ENCODE measurements at places on chromosomes 3 and 15.

GRCh38 chr15:65222891-65223290 is 11.6 kb upstream of the CILP start:
- no peak for DNase-seq

DNA sequence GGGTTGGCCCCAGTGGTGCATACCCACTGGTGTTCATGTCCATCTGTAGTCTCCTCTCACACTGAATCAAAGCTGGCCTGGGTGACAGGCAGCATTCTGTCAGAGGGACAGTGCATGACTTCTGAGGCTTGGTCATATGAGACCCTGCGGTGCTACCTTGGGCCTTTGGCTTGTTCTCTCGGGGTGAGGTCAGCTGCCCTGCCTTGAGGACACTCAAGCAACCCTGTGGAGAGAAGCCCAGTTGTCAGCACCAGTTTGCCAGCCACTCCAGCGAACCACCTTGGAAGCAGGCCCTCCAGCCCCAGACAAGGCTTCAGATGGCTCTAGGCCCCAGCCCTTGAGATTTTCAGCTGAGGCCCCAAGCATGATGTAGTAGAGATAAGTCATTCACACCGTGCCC is 16.9 kb upstream of the RAB7A start:
- DNase-seq: no peak

DNA sequence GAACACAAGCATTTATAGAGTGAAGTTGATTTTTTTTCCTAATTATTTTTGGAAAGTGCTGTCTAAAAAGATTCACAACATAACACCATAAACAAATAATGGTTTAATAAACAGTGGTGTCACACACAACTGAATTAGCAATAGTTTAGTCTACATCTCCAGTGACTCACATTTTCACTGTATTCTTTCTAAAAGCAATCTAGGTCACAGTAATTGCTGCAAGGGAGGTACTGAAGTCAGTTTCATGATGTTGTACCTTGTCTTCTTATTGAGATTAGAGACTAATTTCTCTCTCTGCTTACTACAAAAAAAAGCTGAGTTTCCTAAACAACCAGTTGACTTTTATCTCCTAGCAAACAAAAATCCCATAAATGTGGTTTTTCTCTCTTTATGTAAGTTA is 29.6 kb downstream of the PLSCR4 start:
- DNase-seq: no peak

DNA sequence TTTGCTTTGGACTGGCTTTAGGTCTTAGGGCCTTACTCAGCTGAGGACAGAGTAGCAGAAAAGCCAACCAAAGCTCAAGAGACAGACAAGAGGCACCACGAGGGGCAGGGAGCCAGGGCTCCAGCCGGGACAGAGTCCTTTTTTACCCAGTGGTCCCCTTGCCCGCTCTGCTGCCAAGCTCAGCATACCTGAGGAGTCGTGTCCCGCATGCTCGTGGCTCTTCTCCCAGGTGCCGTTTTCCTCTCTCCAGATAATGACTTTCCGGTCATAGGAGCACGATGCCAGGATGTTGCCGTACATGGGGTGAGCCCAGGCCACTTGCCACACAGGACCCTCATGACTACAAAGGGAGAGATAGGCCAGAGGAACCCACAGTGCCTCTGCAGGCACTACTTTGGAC is 8.5 kb downstream of the SEC13 start:
- no peak for DNase-seq

DNA sequence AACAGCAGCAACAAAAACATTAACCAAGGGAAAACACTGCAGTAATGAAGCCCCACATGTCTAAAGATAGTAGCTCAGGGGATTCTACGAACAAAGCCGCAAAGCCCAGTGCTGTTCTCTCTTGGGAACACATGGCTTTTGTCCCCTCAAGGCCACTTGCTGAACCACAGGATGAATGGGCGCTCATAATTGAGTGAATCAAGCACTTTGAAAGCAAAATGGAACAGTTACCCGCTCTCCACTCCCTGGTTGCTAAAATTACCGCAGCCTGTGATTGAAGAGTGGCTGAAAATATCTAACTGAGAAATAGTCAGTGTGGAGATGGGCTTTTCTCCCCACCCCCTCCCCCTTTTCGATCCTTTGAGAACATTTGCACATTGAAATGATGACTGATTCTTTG is 39.6 kb downstream of the RASGRF1 start:
- DNase-seq: no peak

DNA sequence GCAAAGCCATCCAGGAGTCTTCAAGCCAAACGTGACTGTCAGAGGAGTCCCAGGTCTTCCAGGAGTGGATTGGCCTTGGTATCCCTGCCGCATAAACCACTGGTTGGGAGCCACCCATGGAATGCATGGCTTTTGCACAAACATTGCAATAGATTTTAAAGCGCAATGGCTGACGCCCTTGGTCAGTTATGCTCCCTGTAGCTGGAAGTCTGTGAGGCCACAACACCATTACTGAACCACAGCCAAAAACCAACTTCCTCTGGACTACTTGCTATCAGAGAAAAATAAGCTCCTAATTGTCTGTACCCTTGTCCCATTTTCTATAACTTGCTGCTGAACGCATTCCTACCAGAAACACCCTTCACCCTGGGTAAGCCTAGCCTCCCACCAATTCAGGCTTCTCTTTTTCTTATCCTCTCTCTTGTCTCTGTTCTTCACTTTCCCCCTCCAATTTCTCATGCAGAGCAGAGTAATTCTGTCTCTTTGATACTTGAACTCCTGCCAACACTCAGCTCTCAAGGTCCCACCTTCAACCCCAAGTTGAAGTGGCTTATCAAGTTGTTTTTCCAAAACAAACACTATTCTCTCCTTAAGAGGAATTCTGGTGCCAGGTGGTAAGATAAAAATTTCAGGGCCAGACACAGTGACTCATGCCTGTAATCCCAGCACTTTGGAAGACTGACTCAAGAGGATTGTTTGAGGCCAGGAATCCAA is 176.4 kb upstream of the UBE2E1 start:
- no peak for DNase-seq

DNA sequence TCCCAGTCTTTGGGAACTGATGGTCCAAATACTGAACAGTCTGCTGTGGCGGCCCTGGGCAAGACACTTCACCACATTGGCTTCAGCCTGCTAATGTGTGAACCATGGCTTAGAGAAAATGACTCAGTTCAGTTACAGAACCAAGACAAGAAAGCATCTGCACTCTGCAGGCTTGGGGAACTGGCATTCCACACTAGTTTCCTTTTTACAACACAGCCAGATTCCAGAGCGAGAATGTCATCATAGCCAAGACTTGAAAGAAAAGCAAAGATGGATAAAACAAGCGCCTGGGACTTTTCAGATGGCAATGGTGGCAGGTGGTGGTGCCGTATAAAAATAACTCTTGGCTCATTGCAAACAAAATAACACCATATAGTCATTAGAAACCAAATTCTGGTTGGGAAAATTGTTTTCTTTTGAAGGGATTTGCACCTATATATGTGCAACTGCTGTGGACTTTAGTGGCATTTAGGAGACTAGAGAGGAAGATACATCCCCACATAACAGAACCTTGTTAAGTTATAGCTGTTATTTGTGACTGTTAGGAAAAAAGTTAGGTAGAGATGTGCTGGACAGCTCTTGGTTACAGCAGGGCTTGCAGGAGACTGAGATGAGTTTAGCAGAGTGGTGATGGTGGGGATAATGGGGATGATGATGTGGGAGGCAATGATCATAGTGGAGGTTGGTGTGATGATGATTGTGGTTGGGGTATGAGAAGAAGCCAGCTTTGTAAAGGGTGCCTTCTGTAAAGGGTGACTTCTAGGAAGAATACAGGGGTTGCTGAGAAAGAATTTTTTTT is 273.6 kb downstream of the THRB start:
- DNase-seq: no peak

GRCh38 chr3:11606090-11606784 is 37.5 kb downstream of the VGLL4 start:
- no peak for DNase-seq

- DNase-seq: no peak
Measured at GRCh38 chr15:47360305-47360704, 357.0 kb upstream of the SEMA6D start.

GRCh38 chr15:90989040-90989768 is 5.1 kb downstream of the PRC1 start:
- no peak for DNase-seq

- DNase-seq: no peak
Measured at GRCh38 chr3:130378677-130379191, 33.3 kb downstream of the COL6A5 start.

- no peak for DNase-seq
Measured at GRCh38 chr3:61136191-61136590, 115.1 kb downstream of the FHIT start.

GRCh38 chr3:131962982-131963381 is 71.8 kb downstream of the CPNE4 start:
- no peak for DNase-seq

GRCh38 chr3:101850246-101851051 is 1.1 kb downstream of the NFKBIZ start:
- DNase-seq: no peak

DNA sequence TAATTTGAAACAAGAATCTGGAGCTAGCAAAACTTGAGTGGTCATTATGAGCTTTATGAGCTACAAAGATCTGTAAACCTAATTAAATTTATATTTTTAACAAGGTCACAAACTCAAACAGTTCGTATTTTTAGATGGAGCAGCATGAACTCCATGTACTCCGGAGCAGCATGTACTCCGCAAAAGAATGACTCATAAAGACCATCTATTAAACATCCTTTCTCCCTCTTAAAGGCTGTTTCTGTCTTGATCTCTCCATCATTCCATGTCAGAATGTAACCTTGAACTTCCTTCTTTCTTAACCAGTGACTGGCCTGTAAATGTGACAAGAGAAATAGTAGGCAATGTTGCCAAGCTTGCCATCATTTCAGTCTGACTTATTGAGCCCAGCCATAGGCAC is 696.9 kb downstream of the ZNF385D start:
- no peak for DNase-seq

DNA sequence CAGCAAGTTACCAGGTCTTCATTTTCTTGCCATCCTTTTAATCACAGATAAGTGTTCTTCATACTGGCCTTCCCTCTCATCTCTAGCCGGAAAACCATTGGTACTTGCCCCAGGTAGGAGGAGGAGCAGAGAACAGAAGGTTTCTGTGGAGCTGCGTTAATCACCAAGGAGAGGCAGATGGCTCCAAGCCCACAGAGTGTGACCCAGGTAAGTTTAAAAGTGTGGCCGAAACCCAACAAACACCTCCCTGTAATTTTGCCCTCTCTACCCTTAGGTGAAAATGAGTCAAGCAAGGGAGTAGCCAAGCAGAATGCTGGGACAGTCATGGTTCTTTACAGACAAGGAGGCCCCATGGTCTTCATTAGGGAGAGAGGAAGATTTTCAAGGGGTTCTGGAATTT is 37.3 kb downstream of the NFKBIZ start:
- DNase-seq: no peak

- DNase-seq: no peak
Measured at GRCh38 chr3:194973366-194974000, 287.8 kb downstream of the FAM43A start.

GRCh38 chr3:51879937-51880336 is 4.5 kb upstream of the IQCF5 start:
- DNase-seq: no peak

GRCh38 chr3:40042752-40043443 is 233.5 kb downstream of the MYRIP start:
- no peak for DNase-seq

DNA sequence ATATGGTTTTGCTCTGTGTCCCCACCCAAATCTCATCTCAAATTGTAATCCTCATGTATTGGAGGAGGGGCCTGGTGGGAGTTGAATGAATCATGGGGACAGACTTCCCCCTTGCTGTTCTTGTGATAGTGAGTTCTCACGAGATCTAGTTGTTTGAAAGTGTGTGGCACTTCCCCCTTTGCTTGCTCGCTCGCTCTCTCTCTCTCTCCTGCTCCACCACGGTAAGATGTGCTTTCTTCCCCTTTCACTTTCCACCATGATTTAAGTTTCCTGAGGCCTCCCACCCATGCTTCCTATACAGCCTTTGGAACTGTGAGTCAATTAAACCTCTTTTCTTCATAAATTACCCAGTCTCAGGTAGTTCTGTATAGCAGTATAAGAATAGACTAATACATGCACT is 60.7 kb downstream of the GSK3B start:
- no peak for DNase-seq

DNA sequence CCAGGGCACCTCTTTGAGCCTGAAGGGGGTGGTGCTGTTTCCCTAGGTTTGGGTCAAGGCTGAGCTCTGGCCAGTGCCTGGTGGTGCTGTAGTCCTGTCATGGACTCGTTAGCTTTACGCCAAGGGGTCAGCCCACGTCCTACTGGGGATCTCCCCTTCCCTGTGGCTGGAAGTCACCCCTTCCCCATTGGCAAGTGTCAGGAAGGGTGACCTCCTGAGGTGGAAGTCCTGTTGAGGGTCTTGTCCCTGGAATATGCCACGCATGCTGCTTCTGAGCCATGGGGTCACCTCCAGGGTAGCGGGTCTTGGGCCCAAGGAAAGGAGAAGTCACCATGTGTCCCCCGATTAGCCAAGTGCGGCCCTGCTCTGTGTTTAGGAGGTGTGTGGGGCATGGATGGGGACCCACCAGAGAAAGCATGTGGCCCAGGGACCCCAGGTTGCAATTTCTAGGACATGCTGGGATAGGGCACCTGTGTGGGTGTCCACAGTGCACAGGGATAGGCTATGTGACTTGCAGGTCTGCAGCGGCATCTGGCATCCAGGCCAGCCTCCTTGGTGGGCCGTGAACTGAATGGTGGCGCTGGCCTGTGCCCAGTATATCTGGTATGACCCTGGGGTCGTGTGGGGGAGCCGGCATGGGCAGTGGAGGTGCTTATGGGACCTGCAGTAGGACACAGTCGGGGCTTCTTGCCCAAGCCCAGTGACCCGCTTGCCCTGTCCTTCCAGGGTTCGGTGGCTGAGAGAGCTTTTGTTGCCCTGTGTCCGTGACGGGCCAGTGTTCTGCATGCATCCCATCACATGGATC is 226.7 kb downstream of the SNRPN start:
- DNase-seq: peak; percentile 1

GRCh38 chr3:114435386-114436115 is 141.7 kb downstream of the TIGIT start:
- DNase-seq: no peak

GRCh38 chr3:31187380-31187779 is 292.9 kb upstream of the GADL1 start:
- no peak for DNase-seq

GRCh38 chr3:160564949-160565441 is 376 bp downstream of the KPNA4 start:
- peak; percentile 47 for DNase-seq

GRCh38 chr3:164470471-164470870 is 607.8 kb downstream of the SI start:
- DNase-seq: no peak

DNA sequence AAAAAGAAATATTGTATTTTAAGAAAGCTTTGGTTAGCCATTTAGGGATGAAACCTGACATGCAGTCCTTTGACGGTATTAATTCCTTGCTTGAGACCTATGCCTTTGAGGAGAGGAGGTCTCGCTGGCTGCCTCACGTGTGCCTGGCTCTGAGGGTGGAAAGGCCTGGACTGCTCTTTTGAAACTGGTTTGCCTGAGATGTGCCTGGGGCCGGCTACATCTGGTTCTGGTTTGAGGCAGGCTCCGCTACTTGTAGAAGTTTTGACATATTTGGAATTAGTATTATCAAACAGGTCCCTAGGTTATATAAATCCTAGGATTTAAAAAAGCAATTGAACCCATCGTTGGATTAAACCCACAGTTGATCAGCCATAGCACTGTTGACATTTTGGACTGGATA is 6.5 kb downstream of the NISCH start:
- no peak for DNase-seq

- no peak for DNase-seq
Measured at GRCh38 chr3:185658504-185658912, 72.4 kb downstream of the SENP2 start.

Data from stimulated activated CD4-positive, alpha-beta T cell treated with anti-CD3 and anti-CD28 coated beads, Interleukin-4, amount 100 ng/mL, for 4 hours (primary cell).